ENCODE measurements at places on chromosomes 2 and 18.
A peak's percentile ranks its signal among the peaks of the same experiment; 100 is the strongest.

- no peak for DNase-seq
Measured at GRCh38 chr2:169900686-169901085, 73.4 kb downstream of the UBR3 start.

DNA sequence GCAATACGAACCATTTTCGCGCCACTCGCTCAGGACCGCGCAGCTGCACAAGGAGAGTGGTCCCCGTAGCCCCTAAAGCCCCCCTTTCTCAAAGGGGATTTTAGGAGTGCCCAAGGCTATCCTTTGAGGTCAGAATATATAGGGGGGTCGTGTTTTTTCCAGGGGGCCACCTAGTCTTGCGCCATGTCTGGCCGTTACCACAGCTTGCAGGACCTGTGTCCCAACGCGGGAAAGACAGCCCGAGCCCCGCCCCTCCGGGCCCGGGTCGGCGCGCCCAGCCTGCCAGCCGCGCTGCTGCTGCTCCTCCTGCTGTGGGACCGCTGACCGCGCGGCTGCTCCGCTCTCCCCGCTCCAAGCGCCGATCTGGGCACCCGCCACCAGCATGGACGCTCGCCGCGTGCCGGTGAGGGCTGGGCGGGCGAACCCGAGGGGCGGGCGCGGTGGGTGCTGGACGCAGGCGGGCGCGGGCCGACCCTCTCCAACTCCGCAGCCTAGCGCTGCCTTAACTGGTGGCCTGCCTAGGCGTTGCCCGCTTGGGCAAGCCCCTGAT, at the start of gene CDCA7:
TSS of gene CDCA7 (plus strand) at position 291 of the 550 bp plus-strand sequence. CDS start at position 383, 92 bp downstream.
- DNase-seq: peak; percentile 1

DNA sequence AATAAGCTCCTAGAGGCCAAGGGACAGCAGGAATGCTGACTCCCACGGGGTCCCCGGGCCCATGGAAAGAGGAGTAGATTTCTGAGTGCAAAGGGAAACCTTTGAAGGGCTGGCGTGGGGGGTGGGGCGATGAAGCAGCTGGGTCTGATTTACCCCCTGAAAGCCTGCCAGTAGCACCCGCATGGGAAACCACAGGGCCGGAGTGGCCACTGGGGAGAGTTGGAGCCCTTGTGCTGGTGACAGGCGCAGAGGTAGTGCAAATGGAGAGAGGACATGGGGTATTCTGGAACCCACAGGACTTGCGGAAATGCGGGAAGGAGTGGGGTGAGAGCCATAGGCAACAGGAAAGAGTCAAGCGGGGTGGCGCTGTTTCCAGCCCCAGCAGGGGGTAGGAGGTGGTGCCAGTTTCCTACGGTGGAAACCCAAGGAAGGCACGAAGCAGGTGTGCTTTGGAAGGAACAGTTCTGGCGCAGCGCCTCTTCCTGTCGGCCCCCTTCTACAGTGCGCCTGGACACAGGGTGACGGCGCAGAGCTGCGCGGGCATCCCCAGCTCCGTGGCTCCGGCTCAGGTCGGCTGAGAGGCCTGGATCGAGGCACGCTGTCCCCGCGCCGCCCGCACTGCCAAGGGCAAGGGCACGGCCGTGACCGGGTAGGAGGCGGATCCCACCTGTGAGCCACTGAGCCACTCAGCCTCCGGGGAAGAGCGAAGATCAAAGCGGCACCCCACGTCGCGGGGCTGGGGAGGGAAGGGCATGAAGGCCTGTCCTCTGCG, 149.0 kb upstream of the GLI2 start:
- no peak for DNase-seq

DNA sequence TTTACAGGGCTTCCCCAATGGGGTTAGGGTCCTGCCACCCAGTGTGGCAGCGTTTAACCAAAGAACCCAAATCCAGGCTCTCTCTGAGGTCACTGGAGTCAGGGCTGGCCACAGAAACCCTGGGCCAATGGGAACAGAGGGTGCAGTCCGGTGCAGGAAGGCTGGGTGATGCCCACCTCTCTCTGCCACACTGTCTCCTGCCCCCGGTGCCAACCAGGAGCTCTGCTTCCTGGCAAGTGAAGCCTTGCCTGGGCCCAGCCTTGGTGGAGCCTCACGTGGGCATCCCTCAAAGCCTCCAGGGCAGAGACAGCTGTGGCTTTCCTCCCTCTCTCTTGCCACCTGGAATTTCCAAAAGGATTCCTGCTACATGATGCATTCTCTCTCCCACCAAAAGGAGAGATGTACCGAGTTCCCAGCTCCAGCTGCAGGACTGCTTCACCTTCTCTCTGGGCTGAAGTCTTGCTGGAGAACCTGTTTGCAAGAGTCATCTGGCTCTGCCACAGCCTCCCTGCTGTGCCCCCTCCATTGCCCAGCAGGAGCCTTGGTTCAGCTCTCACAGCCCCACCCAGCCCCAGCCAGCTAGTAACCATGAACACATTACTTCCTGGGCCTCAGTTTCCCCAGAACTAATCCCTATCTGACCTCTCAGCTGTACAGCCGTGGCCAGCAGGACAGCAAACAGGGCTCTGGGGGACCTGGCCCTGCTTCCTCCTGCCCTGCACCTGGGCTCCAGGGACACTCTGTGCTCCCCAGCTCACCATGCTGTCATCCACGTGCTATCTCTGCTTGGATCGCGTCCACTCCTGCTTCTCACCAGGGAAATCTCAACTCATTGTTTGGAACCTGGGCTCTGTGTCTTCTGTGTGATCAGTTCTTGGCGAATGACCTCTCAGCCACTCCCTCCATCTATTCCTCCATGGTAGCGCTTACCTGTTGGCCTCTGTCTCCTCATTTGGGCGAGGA, 43.4 kb downstream of the KCNF1 start:
- no peak for DNase-seq

DNA sequence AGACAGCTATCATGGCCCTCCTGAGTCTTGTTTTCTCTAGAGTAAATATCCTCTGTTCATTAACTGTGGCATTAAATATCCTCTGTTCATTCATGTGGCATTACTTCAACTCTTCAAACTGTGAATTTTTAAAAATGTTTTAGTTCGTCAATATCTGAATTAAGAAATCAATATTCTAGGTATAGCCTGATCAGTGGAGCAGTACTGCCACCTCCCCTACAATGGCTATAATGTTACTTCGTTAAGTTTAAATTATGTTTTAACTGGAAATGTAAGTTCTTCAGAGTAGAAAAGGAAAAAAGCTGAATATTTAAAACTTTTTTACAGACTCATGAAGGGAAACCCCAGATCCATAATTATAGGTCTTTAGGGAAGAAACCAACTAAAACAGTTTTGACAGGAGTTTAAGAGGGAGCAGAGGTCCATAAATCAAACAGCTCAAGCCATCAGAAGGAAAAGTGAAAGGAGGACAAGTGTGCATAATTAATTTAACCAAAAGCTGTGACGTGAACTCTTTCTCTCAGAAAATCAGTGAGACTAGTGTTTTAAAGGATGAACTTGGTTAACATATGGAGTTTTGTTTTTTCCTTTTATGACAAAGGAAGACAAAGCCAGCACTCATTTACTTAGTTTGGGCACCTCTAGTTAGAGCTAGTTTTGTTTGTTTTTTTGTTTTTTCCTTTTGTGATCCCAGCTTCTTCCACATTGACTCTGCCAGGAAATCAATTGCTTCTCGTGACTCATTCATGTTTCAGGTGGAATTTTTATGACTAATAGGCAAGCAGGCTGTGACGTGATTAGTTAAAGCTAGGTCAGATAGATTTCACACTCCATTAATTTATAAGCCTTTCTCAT, 44.9 kb downstream of the RBBP8 start:
- no peak for DNase-seq

- no peak for DNase-seq
Measured at GRCh38 chr2:128399256-128399655, 80.6 kb upstream of the HS6ST1 start.

GRCh38 chr2:140349695-140350094, 1569.5 kb upstream of the NXPH2 start:
- no peak for DNase-seq

GRCh38 chr18:23580677-23581367, 5.5 kb downstream of the NPC1 start:
- no peak for DNase-seq

DNA sequence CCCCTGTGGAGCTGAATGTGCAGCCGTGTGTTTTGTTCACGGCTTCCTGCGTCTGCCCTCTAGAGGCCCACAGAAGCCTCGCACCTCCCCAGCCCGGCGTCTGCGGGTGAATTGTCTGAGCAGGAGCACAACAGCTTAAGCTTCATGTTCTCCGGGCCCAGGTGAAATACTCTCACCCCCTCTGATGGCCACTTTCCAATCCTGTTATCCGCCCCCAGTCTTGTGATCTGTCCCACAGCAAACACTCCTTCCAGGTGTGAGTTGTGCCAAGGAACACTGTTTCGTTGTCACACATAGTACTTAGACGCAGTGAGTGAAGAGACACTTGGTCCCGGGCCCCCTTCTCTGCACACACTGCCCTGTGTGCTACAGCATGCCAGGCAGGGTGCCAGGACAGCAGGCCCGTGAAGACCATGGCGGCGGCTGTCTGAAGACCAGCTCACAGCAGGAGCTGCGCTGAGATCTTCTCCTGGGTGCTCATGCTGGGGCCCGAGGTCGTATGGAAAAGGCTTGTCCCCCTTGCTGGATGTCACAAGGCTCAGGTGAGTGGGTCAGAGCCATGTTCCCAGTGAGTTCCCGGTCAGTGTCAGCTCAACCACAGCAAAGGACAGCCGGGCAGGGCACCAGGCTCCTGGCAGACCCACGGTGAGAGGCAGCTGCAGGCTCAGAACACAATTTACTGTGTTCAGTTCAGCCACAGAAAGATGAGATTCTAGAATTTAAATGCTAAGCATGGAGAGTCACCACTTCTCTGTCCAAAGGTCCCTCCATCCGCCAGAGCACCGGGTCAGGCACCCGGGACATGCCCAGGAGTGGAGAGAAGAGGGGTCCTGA, 6.8 kb upstream of the PXDN start:
- DNase-seq: peak; percentile 43

DNA sequence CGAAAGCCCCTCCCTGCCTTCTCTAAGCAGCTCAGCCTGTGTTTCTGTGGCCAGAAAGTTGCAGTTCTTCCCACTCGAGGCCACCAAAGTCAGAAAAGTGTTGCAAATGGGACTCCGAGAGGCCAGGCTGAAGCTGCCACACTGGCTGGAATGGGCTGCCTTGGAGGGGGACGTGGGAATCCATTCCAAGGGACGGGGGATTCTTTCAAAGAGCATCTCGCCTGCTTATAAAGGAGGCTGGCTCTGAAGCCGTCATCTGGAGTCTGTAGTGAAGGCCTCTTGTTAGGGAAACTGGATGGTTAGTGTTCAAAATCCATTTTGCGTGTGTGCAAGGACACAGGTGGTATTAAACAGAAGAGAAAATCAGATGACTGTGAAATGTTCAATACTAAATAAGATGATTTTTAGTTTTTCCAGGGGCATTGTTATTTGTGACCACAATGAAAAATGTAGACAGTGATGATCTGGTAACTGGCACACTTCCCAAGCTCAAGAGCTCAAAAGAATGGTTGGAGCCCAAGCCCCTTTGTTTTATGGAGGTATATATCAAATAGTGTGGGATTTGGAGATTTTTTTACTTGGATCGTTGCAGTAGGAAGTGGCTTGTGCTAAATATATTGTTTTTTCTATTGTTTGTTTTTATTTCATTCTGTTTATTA, 782 bp downstream of the FAM228B start:
- DNase-seq: no peak

DNA sequence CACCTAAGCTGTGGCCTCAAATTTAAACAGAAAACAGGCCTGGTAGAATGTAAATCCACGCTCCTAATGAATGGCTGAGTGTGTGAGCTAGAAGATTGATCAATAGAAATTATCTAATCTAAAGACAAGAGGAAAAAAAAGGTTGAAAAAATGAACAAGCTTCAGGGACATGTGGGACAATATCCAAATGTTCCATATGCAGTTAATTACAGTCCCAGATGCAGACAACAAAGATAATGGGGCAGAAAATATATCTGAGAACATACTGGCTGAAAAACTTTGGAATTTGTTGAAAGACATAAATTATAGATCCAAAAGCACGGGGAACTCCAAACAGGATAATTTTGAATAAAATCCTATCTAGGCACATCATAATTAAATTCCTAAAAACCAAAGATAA, 186.7 kb upstream of the SIX2 start:
- no peak for DNase-seq

DNA sequence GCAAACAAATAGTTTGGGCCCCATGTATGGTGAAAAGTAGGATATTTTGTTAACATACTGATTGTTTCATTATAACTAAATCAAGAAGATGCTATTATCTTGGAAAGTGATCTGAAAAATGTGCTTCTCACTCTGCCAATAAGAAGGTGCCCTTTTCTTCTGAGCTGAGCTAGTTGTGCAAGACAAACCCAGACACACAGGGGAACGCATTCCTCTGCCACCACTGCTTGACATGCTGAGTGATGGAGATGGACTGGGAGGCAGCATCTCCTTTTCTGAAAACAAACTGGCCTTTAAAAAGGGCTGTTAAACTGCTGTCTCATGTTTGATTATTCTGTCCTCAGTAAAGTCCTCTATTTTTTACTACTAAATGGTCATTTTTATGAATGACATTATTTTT, 1989.9 kb upstream of the CELF4 start:
- no peak for DNase-seq

GRCh38 chr2:38960609-38961320, 71.1 kb downstream of the ARHGEF33 start:
- DNase-seq: no peak

GRCh38 chr18:74382481-74383017, 66.9 kb downstream of the C18orf63 start:
- no peak for DNase-seq

DNA sequence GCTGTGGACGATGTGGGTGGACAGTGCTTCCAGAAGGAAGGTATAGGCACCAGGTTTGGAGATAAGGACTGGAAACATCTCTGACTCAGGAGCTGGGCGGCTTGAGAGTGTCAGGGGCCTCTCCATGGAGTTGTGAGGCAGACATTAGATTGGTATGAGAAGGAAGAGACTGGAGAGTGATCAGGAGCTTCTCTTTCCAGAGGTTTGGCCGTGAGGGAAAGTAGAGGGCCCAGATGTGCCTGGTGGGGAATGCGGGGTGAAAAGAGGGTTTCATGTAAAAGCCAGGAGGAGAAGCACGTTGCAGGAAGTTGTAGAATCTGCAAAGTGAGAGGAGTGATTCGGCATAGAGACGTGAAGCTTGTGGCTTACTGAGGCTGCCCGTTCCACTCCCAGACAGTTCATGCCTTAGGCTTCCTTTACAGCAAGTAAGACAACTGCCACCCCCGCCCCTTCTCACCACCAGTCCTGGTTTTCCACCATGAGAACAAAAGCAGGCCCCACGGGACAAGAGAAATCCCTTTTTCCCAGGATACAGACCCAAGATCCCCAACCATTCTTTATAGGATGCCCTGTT, 166.3 kb upstream of the HDAC4 start:
- DNase-seq: no peak

GRCh38 chr18:9737472-9738121, 29.5 kb downstream of the RAB31 start:
- peak; percentile 37 for DNase-seq

DNA sequence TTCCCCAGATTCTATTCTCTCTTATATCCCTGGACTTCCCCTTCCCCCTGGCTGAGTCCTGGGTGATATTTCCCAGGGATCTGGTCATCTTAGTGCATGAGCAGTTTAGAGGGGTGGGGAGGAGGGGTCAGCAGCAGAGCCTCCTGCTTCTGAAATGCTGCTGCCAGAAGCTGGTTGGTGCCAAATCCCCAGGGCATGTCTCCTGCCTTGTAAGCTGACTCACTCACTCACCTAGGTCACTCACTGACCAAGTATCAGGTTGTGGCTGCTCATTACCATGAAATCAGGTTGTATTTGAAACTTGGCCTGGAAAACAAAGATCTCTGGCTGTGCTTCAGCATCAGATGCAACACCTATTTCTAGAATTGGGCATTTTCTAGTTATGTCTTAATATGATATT, 14.3 kb downstream of the GPR39 start:
- DNase-seq: no peak

- DNase-seq: no peak
Measured at GRCh38 chr18:28960146-28960545, 783.2 kb upstream of the CDH2 start.

GRCh38 chr2:3743951-3744555, 40.7 kb downstream of the DCDC2C start:
- DNase-seq: no peak
